ENCODE measurements at places on chromosomes 11 and 22.

DNA sequence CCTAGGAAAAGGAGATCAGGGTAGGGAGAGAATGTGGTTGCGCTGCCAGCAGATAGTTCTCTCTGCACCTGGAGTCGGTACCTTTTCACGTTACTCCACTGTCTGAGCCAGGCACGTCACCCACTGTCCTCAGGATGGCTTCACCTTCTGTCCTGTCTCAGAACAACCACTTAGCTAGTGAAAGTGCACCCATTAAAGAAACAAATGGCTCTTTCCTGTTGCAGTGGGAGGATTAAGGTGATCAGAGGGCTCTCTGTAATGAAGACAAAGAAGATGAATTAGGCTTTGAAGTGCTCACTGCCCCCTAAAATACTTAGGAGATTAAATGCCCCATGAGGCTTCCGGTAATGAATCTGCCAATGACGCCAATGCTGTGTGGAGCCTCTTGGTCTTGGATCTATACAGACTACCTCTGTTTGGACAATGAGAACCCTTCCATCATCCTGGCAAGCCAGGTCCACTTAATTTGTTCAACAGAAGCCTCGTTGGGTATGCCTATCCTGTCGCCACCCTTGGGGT is 113.7 kb downstream of the INSC start:
- no peak for DNase-seq

GRCh38 chr11:34963351-34963750 is 46.9 kb downstream of the PDHX start:
- DNase-seq, result no peak

DNA sequence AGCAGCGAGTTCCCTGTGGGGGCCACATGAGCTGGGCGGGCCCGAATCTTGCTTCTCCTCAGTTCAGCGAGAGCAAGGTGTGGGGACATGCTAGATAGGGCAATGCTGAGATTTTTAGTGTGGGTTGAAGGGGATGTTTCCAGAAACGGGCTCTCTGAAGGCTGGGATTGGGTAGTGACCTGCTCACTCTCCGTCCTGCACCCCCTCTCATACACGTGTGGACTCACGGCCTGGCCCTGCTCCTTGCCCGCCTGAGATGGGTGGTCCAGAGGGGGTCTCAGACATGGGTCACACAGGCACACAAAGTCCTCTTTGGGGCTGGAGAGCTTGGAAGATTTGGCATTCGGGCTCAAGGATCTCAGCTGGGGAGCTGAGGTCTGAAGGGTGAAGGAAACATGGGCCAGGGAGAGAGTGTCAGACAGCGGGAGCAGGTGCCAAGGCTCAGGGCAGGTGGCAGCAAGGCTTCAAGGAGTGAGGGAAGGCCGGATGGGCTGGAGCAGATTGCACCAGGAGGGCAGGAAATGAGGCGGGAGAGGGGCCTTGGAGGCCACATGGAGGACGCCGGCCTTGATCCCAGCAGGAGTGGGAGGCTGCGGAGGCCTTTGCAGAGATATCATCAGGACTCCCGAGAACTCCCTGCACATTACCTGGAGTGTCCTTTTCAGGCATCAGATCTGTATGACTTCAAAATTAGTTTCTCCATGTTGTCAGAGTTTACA is 74.1 kb downstream of the PARVB start:
- no peak for DNase-seq

GRCh38 chr11:60985991-60986915 is 14.8 kb downstream of the CD6 start:
- no peak for DNase-seq

- no peak for DNase-seq
Measured at GRCh38 chr11:62103986-62104385, 19.8 kb upstream of the INCENP start.
